Coronary artery (tissue), 2 donors: ENCODE measurements at places on chromosomes 3 and 15.

DNA sequence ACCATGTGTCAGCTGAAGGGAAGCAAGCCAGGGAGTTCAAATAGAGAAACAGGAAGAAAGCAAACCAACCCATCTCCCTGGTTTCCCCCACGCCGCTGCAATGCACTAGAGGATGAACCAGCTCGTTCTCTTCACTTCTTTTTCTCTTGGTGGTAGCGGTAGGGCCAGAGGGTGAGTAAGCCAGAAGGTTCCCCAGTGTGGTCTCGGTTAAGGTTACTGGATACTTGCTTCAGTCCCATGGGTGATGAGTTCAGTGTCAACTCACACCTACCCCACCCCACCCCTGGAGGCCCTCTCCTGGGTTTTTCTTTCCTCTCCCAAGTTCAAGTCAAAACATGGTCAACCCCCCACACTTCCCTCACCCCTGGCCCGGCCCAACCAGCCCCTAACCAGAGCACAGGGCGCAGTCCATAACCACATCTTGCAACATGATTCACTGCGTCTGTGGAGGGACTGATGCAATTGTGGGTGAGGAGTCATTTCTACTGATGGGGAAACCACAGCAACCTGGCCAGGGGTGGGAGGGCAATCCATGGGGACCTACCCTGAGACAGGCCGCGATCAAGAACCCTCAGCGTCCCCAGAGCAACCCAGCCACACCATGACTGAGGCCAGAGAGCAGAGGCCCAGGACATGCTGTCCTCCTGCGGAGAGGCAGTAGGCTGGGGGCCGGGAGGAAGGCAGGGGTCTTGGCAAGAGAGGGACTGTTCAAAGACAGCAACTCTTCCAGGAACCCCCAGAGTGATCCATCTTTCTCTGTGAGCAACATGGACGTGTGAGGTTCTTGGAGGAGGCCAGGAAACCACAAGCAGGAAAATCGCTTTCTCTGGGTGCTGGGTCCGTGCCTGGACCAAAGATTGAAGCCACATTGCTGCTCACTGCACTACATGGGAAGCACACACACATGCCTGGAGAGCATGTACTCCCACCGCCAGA, 276.6 kb downstream of the UACA start:
- DNase-seq = no peak

DNA sequence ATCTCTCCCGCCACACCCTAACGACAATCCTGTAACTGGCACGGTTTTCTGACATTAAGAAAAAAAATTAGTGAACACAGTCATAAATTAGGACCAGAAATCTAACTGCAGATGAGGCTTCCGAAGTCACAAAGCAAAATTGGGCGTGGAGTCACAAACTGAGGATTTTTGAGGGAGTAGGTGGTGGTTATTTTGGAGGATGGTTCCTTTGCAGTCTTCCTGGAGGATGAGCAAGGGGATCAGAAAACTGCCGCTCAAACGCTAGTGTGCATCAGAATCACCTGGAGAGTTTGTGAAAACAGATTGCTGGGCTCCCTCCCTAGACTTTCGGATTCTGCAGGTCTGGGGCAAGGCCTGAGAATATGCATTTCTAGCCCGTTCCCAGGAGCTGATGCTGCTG, 334.8 kb downstream of the RORA start:
- DNase-seq = no peak

DNA sequence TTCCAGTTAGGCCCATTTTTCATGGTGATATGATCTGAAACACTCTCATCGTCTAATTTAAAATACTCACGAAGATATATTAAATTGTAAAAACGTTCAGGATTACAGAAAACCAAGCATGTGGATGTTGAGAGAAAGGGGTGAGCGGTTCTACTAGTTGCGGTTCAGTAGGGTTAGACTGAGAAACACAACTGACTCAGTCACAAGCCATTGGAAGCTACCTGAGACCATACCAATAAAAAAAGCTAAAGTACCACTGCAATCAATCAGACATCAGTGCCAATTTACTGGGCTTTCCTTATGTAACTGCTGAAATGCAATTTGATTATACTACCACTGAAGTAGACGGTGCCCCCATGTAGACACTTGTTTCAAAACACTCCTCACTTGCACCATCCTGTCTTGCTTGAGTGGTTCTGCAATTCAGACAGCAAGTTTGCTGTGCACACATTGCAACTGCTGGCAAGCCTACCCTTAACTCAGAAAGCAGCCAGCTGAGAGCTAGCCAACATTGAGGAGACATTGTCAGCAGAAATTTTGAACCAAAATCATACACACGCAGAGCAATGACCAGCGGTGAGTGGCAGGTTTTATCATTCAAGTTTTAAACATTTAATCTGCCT, 368.7 kb upstream of the ARHGEF26 start:
- DNase-seq = no peak

DNA sequence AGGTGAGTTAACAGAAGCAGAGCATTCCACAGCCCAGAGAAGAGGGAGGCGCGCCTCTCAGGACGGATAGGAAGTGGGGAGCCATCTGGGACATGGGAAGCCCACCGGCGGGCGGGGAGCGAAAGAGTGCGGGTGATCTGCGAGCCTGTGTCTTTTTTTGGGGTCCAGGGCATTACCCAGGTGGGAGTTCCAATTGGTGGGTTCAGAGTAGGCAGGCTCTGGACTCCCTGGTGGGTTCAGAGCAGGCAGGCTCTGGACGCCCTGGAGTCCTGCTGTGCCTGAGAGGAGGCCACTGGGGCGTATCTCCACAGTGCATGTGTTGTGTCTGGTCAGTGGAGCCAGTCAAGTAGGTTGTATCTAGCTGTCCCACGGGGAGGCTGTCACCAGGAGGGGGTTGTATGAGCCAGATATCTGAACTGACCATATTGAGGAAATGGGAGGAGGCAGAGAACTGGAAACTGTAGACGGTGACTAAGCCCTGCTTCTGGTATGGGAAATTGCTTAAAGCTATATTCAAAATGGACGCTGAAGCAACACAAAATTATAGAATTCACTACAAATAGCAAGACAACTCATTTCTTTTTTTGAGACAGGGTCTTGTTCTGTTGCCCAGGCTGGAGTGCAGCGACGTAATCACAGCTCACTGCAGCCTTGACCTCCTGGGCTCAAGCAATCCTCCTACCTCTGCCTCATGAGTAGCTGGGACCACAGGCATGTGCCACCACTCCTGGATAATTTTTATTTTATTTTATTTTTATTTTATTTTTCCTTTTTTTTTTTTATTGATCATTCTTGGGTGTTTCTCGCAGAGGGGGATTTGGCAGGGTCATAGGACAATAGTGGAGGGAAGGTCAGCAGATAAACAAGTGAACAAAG, 34.5 kb upstream of the CHST2 start:
- DNase-seq = no peak

GRCh38 chr3:85785766-85786165, 827.0 kb downstream of the CADM2 start:
- no peak for DNase-seq

- DNase-seq = no peak
Observed at GRCh38 chr3:50816894-50817293, 142.2 kb downstream of the DOCK3 start.
